ENCODE measurements at places on chromosomes 6 and 20. TPM values are rescaled to one million over a fixed set of nuclear protein-coding genes. Genes with fewer than 3 reads are reported as not detected.

The KCNQ5 gene
- total RNA-seq: 13.1 TPM

DNA sequence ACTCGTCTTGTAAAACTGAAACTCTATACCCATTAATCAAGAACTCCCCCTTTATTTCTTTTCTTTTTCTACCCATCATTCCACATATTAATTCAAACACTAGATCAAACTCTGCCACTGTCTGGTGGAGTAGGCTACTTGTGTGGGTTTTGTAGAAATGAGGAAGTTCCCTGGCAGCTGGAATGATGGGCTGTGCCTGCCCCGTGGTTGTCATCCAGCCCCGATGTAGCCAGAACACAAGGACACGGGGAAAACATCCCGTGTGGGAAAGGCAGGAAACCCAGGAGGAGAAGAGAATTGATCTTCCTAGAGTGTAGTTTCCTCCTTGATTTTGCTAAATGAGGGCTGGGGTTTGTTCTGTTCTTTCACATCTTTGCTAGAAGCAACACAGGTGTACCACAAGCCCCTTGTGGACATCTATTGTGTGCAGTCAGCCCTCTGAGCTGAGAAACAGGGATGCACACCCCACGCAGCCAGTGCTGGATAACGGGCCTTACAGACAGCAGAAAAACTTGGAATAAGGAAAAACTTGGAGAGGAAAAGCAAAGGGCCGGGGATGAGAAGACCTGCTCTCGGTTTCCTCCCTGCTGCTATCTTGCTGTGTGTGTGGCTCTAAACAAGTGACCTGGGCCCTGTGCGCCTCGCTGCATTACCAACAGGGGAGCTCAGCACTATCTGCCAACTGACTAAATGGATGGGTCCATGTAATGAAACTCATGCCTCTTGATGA lies 88.0 kb downstream of the SCML4 start:
- no peak for DNase-seq

- DNase-seq: peak; percentile 53
Observed at GRCh38 chr20:44979090-44979621, 12.8 kb downstream of the STK4 start.

The BPI gene
- not detected for total RNA-seq

GRCh38 chr20:53491462-53491861 lies 102.2 kb downstream of the ZNF217 start:
- no peak for DNase-seq

GRCh38 chr6:141758430-141758829 lies 374.3 kb upstream of the GJE1 start:
- DNase-seq: no peak

The FOXS1 gene
- total RNA-seq: not detected

The SLC13A3 gene
- 0.08 TPM for total RNA-seq

- DNase-seq: no peak
Observed at GRCh38 chr20:52809003-52809402, 163.2 kb upstream of the TSHZ2 start.

DNA sequence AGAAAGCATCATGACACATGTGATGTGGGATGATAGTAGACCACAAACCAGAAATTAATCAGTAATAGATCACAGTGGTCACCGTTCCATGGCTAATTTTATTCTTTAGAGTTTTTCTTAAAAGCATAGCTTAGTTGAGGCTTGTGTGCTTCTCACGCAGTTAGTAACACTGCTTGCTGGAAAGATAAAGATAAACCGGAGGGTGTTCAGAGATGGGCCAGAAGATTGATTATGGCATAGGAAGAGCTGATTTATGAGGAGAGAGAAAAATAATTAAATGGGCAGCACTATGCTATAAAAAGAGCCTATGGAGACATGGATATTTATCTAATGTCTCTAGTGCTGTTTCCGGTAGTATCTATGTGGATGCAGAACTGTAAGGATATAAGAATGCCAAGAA lies 173.6 kb downstream of the MMS22L start:
- DNase-seq: no peak

The HLA-DOA gene
- total RNA-seq: 2.1 TPM

The TRIM40 gene
- total RNA-seq: not detected

The VWA7 gene
- total RNA-seq: 1.4 TPM

GRCh38 chr6:163356324-163356723 lies 58.2 kb upstream of the QKI start:
- no peak for DNase-seq

GRCh38 chr20:19015351-19016139 lies 196.9 kb upstream of the SLC24A3 start:
- no peak for DNase-seq

GRCh38 chr6:34236131-34236442 lies 586 bp upstream of the HMGA1 start:
- no peak for DNase-seq

GRCh38 chr6:19660123-19660910 lies 176.9 kb upstream of the ID4 start:
- DNase-seq: no peak

The MUC21 gene
- total RNA-seq: not detected

GRCh38 chr20:49593466-49594142 lies 25.7 kb upstream of the PTGIS start:
- DNase-seq: no peak

The VNN1 gene
- not detected for total RNA-seq

The BPIFB2 gene
- total RNA-seq: not detected

DNA sequence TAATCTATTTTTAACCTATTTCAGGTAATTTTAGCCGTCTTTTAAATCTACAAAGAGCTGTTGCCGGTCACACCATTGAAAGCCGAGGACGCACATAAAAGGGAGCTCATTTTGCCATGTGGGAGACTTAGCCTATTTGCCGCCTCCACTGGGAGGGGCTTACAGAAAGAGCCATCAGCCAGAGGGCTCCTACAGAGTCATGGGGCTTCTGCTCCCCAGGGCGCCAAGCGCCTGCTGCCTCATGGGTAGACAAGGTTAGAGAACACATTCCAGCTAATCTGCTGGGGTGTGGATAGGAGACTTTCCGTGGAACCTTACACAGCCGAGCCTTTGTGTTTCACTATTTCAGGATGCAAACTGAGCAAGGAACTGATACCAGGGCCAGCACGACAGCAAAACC lies 12.6 kb downstream of the PCMTD2 start:
- DNase-seq: no peak

The ZC2HC1B gene
- not detected for total RNA-seq

DNA sequence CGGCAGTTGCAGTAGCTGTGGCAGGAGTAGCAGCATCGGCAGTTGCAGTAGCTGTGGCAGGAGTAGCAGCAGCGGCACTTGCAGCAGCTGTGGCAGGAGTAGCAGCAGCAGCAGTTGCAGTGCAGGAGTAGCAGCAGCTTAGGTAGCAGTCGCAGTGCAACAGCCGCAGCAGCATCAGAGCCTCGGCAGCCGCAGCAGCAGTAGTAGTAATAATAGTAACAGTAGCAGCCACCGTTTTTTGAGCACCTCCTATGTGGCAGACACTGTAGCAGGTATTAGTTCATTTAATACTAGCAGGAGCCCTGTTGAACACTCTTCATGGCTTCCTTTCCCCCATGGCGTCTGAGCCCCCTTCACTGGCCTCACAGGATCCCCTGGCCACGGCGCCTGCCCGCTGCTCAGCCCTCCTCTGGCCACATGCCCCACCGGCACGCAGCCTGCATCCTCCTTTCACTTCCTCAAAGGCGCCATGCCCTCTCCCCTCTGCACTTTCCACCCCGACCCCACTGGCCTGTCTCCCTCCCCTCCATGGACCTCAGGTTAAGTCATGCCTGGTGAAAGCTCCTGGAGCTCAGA lies 19.1 kb upstream of the IRF4 start:
- no peak for DNase-seq

- no peak for DNase-seq
Observed at GRCh38 chr20:15882553-15882952, 690.7 kb downstream of the KIF16B start.

The DUSP15 gene
- not detected for total RNA-seq

GRCh38 chr6:139659711-139660110 lies 285.3 kb upstream of the CITED2 start:
- no peak for DNase-seq

DNA sequence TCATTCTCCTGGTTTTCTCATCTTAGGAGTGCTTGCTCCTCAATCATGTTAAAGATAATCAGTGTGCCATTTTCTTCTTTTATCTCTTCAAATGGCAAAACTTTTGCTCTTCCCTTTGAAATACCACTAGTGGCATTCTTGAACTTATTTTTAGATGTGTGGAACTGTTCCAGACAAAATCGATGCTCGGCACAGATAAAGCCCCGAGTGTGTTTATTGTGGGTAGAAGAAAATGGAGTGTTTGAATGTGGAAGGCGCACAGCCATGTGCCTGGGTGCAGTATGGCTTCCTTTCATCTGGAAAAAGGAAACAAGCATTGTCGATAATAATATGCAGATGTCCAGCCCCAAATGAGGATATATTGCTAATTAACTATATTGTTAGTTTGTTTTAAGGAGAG lies 42.4 kb downstream of the ISM1 start:
- DNase-seq: no peak

DNA sequence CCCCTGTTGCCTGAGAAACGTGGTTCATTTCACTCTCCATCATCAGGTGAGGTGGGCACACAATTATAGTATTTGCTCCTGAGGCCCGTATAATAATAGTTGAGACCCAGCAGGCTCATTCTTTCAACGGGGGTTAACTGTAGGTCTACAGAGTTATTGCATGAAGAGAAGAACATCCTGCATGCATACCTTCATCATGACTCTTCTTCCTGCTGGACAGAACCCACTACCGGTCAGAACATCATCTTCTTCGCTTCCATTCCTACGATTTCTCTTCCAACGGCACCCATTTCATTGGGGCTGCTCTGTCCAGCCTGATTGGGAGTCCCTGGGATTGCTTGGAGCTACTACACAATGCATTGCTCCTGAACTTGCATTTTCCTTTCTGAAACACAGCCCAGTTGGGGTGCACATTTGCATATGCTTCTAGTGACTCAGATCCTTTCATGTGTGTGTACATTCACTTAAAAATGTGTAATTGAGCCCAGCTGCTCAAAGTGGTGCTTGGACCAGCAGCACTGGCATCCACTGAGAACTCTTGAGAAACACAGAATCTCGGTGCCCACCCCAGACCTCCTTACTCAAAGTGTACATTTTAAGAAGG lies 57.4 kb downstream of the SLC24A3 start:
- DNase-seq: no peak

DNA sequence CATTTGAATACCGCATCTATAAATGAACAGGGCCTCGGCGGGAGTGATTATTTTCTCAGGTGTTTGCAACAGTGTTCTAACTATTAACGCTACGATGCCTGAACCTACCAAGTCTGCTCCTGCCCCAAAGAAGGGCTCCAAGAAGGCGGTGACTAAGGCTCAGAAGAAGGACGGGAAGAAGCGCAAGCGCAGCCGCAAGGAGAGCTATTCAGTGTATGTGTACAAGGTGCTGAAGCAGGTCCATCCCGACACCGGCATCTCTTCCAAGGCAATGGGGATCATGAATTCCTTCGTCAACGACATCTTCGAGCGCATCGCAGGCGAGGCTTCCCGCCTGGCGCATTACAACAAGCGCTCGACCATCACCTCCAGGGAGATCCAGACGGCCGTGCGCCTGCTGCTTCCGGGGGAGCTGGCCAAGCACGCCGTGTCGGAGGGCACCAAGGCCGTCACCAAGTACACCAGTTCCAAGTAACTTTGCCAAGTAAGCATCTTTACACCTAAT lies 70.9 kb downstream of the HFE start:
- DNase-seq: peak; percentile 74

The FAM83D gene
- total RNA-seq: 1.9 TPM

The ARMH2 gene
- total RNA-seq: not detected

DNA sequence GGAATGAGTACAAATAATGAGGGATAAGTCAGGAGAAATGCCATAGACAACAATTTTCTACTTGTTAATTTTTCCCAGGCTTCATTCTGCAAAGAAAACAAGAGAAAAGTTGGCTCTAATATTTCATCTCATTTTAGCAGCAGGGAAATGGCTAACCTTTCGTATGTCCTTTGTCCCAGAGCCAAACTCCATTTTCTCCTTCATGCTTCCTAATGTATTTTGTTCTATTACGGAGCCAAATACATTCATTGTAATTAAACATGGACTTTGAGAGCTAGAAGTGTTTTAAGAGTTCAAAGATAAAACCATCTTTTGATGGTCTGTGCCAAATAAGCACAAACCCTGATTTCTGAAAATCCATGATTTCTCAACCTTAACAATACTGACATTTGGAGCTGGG lies 136.9 kb downstream of the PTCHD4 start:
- no peak for DNase-seq

- DNase-seq: no peak
Observed at GRCh38 chr20:36004045-36004444, 35.7 kb downstream of the CNBD2 start.

The UNC93A gene
- not detected for total RNA-seq

The FAM217B gene
- total RNA-seq: 21.6 TPM

GRCh38 chr6:10395704-10396546 lies 18.9 kb downstream of the TFAP2A start:
- DNase-seq: no peak

- DNase-seq: no peak
Observed at GRCh38 chr20:16062661-16063581, 510.3 kb downstream of the KIF16B start.

DNA sequence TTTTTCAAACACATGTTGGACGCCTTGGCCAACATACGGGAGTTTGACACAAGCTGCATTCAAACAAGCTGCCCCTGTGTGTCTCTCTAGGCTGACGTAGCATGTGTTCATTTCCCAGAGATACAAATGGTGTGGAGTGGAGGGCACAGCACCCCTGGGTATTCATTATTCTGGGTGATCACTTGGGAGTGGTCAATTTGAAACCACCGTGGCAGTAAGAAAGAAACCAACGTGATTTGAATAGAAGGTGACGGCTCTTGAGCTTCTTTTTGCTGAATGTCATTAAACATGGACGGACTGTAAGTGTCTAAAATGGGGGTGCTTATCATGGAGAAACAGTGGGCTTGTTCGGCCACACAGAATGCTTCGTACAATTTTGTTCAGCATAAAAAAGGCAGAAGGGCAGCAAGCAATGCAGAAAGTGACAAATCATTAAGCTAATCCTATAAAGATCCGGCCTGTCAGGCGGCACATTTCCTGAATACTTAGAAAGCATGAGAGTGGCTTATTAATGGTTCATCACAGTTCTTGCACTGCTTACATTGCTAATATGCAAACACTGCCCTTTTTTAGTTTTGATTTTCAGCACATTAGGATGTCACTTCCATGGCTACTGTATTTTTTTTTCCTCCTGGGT lies 1261.9 kb upstream of the CITED2 start:
- no peak for DNase-seq

DNA sequence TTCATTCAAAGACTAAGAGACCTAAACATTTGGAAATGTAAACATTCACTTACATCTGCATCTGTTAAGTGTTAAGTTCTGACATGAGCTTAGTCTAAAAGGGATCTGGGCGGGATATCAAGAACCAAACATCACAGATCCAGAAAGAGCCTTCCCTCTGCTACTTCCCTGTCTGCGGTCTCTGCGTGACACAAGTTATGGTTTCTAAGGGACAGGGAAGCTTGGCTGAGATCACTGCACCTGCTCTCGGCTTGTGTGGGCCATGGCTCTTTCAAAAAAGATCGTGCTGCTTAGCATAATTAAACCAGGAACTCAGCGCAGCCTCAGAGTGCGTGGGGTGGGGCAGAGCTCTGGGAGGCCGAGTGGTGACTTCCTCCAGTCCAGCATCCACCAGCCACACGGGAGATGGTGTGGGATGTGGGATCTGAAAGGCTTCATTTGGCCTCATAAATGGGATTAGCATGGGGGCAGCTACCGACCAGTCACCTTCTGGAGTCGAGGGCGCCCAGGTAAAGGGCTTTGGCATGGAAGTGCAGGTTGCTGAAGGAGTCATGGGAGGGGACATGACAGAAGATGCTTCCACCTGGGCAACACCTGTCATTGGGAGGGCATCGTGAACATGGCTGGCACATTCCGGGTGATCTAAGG lies 16.7 kb upstream of the RAMACL start:
- no peak for DNase-seq

The UBD gene
- total RNA-seq: 3.3 TPM

The DSP gene
- 0.29 TPM for total RNA-seq

Measured in activated T-cell treated with anti-CD3 and anti-CD28 coated beads, Interleukin-2, amount 50 U/mL, for 4 hours (primary cell).